ENCODE measurements at places on chromosomes 2 and 18.
A peak's percentile ranks its signal among the peaks of the same experiment; 100 is the strongest.

DNA sequence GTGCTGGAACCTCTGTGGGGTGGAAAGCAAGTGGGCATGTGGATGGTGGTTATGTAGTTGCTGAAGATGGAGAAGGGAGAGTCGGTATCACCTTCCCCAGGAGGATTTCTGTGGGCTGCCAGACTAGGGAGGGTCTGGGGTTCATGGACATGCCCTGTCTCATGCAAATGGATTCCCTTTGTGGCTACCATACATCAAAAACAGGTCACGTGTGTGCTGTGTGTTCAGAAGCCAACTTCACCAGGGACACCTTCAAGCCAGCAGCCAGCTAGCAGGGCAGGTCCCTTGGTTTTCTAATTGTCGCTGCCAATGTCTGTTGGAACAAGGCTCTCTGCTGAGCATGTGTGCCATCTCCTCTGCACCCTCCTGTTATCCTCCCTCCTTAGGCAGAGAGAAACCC, 155.2 kb downstream of the ATP9B start:
- DNase-seq = no peak

DNA sequence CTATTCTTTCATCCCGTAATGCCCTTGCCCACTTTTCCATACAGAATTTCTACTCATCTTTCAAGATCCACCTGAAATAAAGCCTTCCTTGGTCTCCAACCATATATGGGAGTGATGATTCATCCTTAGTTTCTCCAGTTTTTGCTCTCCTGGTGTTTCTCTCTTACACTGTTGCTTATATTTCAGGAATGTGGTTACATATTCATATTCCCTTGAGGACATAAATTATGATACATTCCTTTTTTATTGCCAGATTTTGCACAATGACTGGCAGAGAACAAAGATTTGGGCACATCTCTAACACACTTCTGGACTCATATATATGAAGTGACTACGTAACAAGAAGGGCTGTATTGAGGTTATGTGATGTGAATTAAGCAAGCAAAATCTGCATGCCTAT, 1573.4 kb upstream of the NXPH2 start:
- DNase-seq = peak; percentile 76

DNA sequence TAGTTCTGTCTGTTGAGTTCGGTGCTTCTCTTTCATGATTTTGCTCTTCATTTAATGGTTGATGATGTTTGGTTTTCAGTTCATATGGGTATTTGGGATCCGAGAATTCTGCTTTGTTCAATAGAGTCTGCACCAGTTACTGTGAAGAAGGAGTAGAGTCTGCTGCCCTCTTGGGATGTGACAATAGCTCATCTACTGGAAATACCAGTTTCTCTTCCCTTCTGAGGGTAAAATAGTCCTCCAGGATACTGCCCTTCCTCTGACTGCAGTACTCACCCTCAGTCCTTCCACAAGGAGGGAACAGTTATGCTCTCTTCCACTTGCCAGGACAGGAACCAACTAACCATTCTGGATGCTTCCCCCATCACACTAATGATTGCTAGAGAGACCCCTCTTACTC, 12.5 kb upstream of the TNFAIP6 start:
- no peak for DNase-seq

- no peak for DNase-seq
These were observed 20.5 kb downstream of the IL36A start for GRCh38 chr2:113025737-113026136.

DNA sequence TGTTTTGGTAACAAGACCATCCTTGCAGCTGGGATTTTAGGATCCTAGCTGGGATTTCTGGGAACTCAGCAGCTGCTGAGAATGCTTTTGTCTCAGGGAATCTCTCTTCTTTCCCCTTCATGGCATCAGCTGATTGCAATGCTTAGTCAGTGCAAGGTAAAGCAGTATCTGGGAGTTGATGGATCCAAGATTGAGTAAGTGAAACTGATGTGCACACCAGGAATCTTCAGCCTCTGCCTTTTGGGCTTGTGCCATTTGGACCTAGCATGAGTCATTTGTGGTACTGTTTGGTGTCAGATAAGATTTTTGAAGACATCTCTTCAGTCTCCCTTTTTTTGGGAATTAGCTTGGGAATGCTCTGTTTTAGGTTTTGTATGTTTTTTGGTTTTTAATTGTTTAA, 363.3 kb upstream of the TFPI start:
- DNase-seq = peak; percentile 71

DNA sequence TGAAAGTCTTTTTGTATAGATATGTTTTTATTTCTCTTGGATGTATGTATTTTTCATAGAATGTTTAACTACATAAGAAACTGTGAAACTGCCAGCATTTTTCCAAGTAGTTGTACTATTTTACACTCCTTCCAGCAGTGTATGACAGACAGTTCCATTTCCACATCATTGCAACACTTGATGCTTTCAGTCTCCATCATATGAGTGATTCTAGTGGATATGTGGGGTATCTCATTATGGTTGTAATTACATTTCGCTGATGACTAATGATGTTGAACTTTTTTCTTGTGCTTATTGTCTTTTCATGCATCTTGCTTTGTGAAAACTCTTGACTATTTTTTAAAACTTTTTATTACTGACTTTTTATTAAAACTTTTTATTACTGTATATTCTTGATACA, 101.4 kb downstream of the ARHGAP28 start:
- no peak for DNase-seq

DNA sequence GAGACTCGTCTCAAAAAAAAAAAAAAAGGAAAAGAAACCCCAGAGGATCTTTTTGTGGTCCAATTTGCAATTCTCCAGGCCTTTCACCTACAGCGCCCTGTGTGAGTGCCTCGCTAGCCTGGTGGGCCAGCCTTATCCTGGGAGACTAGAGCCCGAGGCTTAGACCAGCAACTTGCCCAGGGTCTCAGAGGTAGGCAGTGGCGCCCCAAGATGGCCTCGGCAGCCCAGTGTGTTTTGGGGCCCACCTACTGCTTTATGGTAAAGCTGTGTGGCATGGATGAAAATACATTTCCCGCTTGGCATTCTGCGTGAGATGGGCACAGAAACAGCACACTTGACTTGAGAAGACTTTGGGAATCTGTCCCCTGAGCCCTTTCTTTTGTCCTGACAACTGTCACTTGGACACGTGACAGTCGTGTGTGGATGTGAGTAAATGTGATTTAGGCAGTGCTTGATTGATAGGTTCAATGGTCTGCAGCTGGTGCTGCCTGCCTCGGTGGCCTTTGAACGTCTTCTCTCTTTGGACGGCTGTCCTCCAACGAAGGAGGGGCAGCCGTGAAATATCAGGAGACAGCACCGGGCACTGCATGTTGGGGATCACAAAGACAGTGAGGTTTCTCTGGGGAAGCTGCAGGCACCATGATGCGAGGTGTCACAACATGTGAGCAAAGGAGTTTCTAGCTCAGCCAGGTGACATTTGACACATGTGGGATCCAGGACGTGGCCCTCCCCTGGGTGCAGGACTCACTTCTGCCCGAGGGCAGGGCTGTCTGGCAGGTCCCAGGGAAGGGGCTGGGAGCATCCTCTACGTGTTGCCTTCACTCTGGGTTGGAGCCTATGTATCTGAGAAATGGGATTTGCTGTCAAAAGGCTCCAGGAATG, 209.5 kb upstream of the TWIST2 start:
- no peak for DNase-seq

DNA sequence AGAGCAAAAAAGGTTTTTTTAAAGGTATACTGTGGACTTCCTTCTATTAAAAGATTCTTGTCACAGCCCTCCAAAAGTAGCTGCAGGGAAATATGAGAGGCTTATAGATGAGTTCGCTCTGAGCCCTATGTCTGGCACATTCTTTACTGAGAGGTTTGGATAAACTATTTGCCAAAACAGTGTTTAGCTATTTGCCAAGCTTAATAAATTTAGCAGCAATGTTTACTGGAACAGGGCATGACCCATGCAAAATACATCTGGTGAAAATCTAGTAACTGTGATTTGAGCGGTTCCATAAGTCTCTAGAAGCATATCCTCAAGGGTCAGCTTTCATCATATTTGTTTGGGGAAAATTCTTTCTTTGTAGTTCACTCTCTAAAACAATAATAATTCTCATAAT, 1696.7 kb upstream of the PIK3C3 start:
- no peak for DNase-seq

GRCh38 chr2:53087874-53088461, 679.6 kb upstream of the CHAC2 start:
- DNase-seq = no peak

- no peak for DNase-seq
These were observed 639 bp downstream of the EPB41L3 start for GRCh38 chr18:5543036-5543680.

GRCh38 chr2:211216221-211216620, 659.8 kb downstream of the CPS1 start:
- DNase-seq = no peak

DNA sequence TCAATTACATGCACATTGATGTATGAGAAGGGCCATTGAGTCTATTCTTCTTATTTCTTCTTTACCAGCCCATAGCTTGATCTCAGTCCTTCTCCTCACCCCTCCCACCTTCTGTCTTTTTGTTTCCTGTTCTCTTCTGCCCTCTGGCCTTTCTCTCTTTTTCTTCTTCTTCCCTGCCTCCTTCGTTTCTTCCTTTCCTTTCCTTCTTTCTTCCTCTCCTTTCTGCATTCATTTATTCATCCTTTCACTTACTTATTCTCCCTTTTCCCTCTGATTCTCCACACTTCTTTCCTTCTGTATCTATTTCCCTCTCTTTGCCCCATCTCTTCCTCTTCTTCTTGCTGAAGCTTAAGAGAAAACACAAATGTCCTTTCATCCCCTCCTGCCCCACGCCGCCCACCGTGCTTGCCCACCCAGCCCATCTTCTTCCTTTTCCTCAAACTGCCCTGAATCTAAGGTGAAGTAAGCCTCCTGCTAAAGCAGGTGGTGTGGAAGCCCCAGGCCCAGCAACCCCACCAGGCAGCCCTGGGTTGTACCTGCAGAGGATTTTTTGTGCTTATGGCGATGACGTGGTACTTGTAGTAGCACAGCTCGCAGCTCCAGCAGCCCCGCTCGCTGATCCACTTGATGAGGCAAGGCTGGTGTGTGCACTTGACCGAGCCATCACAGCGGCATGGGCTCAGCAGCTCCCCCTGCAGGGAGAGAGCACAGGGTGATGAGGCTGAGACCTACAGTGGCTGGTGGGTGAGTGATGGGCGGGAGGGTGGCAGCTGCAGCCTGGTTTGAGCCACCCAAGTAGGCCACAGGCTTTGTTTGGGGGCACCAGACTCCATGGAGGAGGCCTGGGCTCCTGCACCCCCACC, 89.0 kb downstream of the MARCHF4 start:
- no peak for DNase-seq

GRCh38 chr2:26571316-26571715, 69.8 kb downstream of the CIB4 start:
- no peak for DNase-seq

- no peak for DNase-seq
These were observed 64.6 kb downstream of the CD226 start for GRCh38 chr18:69882965-69883668.

DNA sequence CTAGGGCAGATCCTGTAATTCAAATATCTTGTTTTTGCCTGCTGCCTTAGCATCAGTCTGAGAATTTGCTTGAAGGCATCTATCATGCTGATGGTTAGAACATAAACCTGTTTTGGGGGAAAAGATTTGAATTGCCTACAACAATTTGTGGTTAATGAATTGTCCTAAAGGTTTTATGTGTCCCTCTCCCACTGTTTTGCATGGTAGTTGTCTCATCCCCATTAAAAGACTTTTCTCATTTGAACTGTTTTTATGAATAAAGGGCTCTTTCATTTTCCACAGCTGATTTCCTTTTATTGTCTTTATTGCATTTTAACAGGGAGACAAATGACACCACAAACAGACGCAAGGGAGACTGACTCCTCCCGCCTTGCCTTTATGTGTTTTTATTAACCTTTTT, 275.6 kb downstream of the PIK3C3 start:
- DNase-seq = no peak

DNA sequence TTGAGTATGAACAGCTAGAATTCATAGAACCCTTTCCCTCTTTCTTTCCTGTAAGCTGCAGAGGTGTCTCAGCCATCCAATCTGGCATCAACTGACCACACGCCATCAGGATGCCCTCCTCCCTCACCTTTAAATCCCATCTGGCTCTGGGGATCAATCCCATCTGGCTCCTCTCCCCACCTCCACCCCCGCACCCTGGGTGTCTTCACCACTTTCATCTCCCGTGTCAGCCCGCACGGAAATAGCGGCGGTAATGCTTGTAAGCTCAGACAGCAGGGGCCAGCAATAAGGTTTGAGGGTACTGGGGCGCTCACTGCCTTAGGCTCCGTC, 508 bp upstream of the TUBA4B start:
- DNase-seq = no peak

DNA sequence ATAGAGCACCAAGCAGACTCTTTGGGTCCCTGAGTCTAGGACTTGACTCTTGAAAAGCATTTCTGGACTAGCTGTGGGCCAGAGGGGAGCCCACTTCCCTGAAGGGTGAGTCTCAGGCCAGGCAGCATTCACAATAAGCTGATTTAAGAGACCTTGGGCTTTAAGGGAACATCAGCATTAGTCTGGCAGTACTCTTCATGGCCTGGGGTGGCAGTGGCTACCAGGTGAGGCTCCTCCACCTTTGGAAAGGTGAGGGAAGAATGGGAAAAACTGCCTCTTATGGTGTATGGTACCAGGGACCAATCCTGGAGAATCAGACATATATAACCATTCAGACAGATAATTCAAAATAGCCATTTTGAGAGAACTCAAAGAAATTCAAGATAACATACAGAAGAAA, 599.9 kb upstream of the POU3F3 start:
- DNase-seq = no peak

GRCh38 chr2:16282511-16282910, 342.2 kb downstream of the MYCN start:
- DNase-seq = no peak

DNA sequence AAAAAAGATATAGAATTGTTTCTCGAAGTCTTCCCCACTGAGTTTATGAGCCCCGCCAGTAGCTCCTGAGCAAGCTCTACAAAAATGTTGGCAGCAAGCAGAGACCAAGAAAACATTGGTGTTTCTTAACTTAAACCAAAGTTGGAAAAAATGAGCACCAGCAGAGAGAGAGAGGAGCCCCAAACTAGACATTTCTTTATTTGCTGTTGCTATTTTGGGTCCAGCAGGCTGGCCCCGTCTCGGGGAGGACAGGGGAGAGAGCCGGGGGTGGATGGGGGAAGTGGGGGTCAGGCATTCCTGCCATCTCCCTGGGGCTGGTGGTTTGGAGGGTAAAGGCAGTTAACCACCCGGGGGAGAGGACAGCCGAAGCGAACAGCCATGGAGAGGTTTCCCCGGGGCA, 113.0 kb downstream of the DYSF start:
- DNase-seq = no peak

GRCh38 chr18:60090170-60090569, 190.4 kb downstream of the PMAIP1 start:
- DNase-seq = no peak

DNA sequence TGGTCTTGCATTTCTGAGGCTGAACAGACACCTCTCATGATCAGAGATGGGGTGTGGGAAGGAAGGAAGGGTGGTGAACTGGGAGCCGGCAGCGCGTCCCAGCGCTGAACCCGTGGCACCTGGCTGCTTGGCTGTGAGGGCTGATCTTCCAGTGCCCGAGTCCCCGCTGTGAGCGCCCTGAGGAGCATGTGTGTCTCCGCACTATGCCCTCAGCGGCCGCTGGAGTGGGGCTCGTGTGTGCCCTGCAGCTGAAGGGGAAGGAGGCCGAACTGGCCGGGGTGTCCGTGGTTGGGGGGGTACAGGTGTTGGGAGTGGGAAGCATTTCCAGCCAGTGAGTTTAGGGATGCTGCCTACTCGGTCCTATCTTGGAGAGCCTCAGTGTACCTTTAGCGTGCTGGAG, 82.2 kb downstream of the LDLRAD4 start:
- DNase-seq = no peak

Measured in NCI-H226 (cell line).